ENCODE measurements at places on chromosomes 7 and 10.

- DNase-seq: peak; percentile 71
Observed at GRCh38 chr7:76302347-76303201, at the start of gene HSPB1. TSS of gene HSPB1 (plus strand) at chr7:76302673. CDS start at chr7:76302713, 40 bp downstream.

GRCh38 chr10:63573068-63573697, 52.0 kb downstream of the REEP3 start:
- DNase-seq: no peak

DNA sequence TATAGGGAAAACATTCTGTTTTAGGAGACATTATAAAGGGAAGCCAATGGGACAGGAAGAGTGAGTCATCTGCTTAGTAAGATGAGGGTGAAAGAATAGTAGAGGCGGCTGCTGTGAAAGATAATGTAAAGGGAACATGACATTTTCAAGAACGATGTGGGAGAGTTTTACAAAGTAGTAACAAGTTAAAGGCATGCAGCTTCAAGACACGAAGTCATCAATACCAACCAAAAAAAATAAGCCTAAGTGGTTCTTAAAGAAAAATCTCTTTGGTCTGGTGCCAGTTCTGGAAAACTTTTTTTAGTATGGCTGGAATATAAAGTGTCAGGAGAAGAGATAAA, 6.1 kb downstream of the GSTO1 start:
- DNase-seq: no peak

GRCh38 chr10:115209133-115209532, 116.0 kb downstream of the ATRNL1 start:
- DNase-seq: no peak

- no peak for DNase-seq
Observed at GRCh38 chr10:132748545-132749370, 37.2 kb downstream of the NKX6-2 start.

DNA sequence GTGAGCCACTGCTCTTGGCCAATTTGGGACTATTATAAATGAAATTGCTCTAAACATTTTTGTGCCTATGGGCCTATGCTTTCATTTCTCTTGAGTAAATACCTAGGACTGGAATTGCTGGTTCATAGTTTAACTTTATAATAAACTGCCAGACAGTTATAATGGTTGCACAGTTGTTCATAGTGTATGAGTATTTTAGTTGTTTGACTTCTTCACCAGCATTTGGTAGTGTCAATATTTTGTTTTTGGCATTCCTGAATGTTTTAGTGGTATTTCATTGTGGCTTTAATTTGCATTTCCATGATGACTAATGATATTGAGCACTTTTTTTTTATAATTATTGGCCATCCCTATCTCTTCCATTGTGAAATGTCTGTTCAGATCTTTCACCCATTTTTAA, 29.5 kb downstream of the PLEKHA8 start:
- no peak for DNase-seq

DNA sequence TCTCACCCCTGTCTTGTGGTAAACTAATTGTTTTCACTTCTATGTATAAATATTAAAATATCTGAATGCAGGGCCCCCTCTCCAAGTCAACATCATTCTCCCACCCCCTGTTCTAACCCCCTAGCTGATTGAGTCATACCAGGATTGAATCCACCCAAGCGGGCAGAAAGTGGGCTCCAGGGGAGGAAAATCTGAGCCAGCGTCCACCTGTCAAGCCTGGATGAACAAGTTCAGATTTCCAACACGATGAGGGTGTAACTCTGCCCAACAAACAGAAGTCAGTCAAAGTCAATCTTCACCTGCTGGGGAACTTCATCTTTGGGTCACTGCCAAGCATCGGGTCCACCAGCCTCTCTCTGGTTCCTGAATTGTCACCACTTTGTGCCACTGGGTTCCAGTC, 162.9 kb upstream of the CELF2 start:
- DNase-seq: no peak

DNA sequence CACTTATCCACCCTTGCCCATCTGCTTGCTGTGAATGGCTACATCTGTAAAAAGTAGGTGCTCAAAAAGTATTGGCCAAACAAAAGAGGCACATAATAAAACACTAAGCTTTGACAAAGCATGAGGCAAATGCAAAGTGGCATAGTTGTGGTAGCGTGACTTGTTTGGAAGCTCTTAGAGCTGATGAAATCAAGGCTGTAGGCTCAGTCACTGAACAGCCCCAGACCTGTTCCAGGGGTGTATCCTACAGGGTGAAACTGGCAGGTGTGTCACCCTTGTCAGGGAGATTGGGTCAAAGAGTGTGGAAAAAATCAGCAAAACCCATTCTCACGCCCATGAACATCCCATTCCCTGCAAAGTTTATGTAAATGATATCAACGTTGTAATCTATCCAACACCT, 427.4 kb downstream of the PLXNA4 start:
- no peak for DNase-seq

GRCh38 chr7:105877736-105878135, 1.3 kb upstream of the ATXN7L1 start:
- no peak for DNase-seq

- no peak for DNase-seq
Observed at GRCh38 chr10:34121781-34122622, 693.1 kb downstream of the PARD3 start.

DNA sequence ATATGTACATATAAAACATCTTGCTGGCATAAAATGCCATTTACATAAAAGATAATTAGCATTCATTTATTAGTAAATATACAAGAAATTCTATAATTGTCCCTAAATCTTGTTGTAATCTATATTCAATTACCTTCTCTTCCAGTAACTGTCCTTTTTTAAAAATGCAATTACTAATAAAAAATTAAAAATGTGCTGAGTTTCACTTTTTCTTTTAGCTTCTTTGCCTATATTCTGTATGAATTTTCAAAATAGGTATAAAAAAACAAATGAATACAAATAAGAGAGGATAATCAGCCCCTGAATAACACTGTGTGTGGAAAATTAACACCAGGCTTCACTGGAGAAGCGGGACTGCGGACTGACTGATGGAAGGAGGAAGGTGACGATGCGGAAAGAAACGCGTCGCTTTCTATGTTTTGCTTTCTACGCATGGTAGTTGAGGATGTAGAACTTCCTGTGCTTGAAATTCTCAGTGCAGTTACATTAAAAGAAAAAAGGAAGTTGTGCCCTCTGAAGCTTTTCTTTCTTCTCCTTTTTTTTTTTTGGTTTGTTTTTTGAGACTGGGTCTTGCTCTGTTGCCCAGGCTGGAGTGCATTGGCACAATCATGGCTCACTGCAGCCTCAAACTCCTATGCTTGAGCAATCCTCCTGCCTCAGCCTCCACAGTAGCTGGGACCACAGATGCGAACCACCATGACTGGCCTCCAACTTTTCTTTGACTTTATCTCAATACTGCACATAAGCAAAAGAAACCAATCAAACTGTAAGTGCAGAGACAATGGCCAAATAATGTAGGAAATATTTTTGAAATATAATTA, 7.4 kb upstream of the ZMYND11 start:
- no peak for DNase-seq

GRCh38 chr10:11898372-11899066, 75.4 kb downstream of the PROSER2 start:
- DNase-seq: no peak

GRCh38 chr10:2981361-2981801, 86.0 kb upstream of the PFKP start:
- DNase-seq: no peak

DNA sequence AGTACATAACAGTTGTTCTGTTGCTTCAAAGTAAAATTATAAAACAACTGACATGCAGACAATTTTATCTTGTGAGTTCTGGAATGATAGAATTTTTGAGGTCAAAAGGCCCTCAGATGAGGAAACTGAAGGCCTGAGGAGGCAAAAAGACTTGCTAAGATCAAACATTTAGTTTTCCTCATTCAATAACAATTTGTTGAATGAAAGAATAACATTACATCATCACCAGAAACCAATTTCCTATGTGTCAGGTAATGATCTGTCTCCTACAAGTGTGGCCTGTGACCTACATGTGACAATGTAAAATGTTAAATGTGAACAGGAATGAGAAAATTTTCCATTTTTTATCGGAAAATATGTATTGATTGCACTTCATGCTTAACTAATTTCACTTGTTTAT, 16.6 kb upstream of the ASB4 start:
- DNase-seq: no peak

GRCh38 chr10:76347832-76348231, 916.4 kb downstream of the LRMDA start:
- no peak for DNase-seq

GRCh38 chr10:20993830-20994527, 96.9 kb upstream of the NEBL start:
- DNase-seq: no peak

GRCh38 chr10:102800611-102801335, 36.4 kb downstream of the CYP17A1 start:
- DNase-seq: no peak

GRCh38 chr7:74002474-74003017, 25.4 kb upstream of the ELN start:
- no peak for DNase-seq

DNA sequence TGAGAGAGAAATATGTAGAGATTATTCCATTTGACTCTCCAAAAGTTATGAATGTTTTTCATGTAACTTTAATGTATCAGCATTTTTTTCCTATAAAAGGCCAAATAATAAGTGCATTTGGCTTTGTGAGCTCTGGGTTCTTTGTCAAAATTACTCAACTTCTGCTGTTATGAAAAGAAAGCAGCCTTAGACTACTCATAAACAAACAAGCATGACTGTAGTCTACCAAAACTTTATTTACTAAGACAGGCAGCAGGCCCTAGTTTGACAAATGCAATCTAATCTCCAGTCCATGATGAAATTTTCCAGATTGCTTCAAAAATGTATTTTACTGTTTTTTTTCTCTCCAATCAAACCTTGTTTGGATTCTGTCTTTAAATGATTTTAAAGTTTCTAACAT, 46.3 kb downstream of the MRPL32 start:
- DNase-seq: no peak

DNA sequence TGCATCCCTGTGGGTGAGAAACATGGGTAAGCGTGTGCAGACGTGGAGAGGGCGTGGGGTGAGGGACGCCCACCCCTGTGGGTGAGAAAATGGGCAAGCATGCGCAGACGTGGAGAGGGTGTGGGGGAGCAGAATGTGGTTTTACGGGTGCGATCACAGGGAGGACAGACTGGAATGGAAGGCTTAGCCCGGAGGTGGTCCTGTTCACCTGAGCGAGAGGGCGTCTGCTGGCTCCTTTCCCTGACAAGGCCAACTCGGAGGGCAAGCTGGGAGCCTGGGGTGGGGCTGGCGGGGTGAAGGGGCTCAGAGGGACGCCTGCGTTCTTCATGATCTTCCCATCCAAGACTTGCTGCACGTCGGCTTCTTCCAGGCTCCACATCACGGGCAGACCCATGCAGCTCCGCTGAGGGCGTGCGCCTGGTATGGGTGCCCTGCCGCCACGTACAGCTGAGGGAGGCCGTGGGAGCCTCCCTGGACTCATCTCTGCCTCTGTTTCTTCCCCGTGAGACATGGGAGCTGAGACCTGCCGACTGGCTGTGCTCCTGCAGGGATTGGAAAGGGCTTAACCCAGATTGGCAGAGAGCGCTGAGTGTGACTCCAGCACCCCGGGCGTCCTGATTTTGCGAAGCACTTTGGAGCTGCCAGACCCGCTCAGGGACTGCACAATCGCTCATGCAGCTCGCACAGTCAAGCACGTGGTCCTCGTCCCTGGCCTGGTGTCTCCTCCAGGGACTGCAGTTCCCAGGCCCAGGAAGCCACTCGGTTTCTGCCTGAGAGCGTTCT, 74.3 kb upstream of the SHH start:
- no peak for DNase-seq

DNA sequence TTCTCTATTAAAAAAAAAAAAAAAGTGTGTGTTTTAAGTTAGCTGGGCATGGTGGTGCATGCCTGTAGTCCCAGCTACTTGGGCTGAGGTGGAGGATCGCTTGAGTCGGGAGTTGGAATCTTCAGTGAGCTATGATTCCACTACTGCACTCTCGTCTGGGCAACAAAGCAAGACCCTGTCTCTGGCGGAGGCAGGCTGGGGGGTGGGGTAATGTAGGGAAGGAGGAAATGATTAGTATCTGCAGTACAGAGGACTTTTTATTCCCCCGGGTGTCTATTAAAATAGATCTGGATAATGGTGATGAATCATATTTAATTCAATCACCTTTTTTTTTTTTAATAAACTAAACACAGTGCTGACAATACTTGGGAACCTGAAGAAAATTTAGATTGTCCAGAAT, 6.5 kb downstream of the CBX3 start:
- no peak for DNase-seq

DNA sequence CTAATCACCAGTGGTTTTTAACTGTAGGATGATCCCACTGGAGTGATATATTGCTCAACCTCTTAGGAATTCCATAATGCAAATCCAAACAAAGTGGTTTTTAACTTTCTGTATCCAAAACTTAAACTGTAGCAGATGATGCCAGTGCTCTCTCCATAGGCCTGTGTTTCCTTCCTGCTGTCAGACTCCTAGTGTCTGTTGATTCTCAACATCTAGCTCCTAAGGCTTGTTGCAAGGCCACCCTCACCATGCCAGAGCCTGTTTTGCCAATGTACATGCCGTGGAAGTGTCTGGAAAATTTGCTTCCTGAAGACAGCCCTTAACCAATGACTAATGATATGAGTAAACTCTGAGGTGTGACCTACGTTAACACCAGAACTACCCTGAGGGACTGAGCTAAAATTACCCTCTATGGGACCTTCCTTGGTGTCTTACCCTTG, 39.3 kb downstream of the C1GALT1 start:
- DNase-seq: no peak

GRCh38 chr7:17370901-17371585, 72.6 kb downstream of the AHR start:
- DNase-seq: no peak

DNA sequence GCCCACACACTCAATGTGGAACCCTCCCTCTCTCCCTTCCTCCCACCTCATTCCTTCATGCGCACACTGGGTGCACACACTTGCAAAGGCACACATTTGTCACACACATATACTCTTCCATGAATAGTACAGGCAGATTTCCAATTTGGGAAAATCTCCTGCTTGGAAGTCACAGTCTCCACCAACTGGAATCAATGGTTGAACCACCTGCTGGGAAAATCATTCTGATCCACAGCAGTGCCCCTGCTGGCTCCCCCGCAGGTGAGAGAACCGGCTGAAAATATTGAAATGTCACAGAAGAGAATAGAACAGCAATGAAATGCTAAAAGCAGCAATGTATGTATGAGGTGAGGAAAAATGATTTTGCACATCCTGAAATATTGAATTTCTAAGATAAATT, 232.7 kb downstream of the ADAM12 start:
- DNase-seq: no peak

- DNase-seq: no peak
Observed at GRCh38 chr7:24119852-24120251, 164.1 kb upstream of the NPY start.

Measured in anterior cingulate cortex (tissue), 58 donors.